DMS79 (cell line): ENCODE measurements at places on chromosomes 2 and 18.

- DNase-seq = no peak
Observed at GRCh38 chr2:112686348-112687217, 34.2 kb upstream of the NT5DC4 start.

DNA sequence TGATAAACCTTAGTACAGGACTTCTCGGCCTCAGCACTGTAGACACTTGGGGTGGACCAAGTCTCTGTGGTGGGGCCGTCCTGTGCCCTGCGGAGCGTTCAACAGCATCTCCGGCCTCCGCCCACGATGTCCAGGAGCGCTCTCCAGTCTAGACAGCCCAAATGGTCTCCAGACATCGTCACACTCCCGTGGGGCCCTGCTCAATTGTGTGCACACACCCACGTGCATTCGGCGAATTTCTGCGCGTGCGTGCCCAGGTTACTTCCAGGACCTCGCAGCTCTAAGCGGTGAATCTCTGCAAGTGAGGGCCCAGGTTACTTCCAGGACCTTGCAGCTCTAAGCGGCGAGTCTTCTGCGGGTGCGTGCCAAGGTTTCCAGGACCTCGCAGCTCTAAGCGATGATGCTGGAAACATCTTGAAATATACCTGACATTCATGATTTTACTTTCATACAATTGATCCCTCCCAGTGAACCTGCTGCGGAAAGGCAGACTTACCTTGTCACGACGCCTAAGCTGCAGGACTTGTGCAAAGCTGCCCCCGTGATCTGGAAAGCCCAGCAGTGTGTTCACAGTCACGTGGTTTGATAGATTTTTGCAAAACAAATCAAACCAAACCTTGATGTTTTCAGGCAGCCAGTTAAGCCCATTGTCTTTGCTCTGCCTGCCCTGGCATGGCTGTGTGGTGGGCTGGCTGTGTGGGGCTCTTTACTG is 16.1 kb upstream of the OTOS start:
- DNase-seq = no peak

DNA sequence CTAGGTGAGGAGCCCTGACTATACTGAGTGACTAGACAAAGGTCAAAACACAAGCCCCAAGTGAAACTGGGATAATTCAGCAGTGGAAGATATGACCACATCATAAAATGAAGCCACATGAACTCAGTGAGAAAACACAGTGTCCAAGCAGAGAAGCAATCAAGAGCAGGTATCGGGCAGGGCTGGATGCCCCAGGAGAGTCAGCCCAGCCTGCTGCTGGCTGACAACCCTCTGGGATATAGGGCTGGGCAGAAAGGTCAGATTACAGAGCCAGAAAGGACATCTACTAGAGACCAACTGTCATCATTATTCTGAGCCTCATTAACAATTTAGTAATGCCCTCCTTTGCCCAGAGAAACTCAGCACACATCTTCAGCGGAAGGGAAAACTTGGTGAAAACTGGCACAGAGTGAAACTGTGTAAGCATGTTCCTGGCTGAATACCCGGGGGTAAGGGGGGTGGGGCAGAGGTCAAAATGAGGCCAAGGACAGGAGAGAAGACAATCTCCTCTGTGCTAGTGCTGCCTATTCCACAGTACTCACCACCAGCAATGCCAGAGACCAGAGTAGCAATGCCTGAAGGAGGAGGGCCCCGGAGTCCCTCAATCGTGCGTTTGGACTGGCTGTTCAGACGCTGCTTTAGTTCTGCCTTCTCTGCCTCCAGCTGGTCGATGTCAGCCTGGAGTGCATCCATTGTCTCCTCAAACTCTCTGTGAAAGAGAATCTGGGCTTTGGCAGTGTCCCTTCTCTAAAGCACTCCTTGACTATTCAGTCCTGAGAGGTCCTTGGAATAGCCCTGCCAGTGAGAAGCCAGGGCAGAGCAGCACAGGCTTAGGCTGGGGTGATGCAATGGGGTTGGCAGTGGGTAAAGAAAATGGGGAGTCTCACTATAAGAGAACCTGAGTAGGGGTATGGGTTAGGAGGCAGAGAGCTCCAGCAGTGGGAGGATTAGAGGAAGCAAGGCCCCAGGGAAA is 15.3 kb downstream of the DCTN1 start:
- no peak for DNase-seq

GRCh38 chr18:28890791-28891190 is 713.9 kb upstream of the CDH2 start:
- no peak for DNase-seq

- DNase-seq = no peak
Observed at GRCh38 chr2:227491386-227491785, 19.4 kb downstream of the AGFG1 start.

DNA sequence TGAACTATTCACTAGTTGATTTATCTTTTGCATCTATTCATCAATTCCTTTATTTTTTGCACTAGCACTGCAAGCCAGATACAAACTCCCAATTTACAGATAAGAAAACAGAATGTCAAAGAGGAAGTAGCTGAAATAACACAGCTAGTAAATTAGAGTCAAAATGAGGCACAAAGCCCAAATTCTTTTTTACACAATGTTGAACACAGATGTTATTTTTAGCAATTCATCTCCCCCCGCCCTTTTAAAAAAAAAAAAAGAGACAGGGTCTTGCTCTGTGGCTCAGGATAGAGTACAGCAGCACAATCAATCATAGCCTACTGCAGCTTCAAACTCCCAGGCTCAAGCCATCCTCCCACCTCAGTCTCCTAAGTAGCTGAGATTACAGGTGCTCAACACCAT is 127.8 kb downstream of the CCBE1 start:
- DNase-seq = no peak

GRCh38 chr18:77763530-77764145 is 514.0 kb downstream of the GALR1 start:
- DNase-seq = no peak

DNA sequence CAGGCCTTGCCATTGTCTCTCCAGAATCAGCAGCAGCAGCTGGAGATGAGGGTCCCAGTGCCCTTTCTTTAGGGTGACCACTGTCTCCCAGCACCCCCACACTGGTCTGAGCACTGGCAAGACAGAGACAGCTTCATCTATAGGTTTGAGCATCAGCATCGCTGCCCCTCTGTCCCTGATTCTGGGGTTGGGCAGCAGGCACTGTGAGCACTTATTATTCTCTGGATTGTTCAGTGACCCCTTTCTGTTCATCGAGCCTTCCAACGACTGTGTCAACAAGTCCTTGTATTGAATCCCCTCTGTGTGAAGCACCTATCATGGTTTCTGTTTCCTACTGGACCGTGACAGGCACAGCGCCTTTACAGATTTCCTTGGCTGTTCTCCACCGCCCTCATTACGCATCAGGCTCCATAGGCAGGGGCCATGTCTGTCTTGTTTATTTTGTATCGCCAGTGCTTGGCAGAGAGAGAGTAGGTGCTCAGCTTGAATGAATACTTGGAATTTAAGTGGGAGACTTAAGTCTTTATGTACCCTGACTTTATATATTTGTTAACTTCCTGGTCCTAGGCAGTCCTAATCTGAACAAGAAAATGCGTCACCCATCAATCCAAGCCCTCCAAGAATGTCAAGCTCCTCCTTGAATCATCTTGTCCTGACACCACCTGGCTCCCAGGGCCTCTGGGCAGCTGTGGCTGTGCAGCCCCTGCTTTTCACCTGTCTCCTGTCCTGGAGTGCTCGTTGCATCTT is 11.4 kb downstream of the MALL start:
- DNase-seq = peak; percentile 98

DNA sequence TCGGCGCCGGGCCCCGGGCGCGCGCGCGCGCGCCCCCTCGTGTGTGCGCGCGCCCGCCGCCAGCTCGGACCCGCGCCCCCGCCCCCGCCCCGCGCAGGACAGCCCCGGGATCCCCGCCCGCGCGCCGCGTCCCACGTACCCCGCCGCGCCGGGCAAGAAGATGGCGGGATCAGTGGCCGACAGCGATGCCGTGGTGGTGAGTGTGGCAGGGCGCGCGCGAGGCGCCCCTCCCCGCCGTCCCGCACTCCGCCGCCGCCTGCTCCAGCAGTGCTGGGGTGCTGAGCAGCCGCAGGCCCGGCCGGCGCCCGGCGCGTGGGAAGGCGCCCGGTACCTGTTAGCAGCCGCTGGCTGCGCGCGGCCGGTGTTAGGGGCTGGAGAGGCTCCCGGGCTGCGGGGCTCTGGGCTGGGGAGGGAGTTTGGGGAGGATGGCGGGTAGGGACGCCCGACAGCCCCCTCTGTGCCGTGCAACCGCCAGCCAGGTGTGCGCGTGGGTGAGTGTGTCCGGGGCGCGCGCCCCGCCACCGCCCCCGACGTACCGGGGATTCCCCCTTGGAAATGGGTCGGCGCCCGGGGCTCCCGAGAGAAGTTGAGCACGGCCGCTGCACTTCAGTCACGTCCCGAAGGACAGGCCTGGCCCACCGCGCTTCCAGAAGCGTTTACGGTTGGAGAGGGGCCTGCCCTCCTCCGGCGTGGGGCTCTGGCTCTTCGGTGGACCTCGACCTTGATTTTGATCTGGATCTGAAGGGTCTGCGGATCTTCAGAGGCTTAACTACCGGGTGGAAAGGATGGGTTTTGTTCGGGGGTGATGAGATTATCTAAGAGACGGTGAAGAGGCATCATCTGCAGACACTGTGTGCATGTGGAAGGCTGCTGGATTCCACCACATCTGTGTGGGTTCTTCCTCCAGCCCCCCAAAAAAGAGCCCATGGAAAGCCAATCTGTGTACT is 697 bp downstream of the LGALSL start:
- no peak for DNase-seq

GRCh38 chr18:62388855-62389760 is 64.0 kb downstream of the TNFRSF11A start:
- DNase-seq = no peak
